ENCODE measurements at places on chromosomes 12 and 14.

DNA sequence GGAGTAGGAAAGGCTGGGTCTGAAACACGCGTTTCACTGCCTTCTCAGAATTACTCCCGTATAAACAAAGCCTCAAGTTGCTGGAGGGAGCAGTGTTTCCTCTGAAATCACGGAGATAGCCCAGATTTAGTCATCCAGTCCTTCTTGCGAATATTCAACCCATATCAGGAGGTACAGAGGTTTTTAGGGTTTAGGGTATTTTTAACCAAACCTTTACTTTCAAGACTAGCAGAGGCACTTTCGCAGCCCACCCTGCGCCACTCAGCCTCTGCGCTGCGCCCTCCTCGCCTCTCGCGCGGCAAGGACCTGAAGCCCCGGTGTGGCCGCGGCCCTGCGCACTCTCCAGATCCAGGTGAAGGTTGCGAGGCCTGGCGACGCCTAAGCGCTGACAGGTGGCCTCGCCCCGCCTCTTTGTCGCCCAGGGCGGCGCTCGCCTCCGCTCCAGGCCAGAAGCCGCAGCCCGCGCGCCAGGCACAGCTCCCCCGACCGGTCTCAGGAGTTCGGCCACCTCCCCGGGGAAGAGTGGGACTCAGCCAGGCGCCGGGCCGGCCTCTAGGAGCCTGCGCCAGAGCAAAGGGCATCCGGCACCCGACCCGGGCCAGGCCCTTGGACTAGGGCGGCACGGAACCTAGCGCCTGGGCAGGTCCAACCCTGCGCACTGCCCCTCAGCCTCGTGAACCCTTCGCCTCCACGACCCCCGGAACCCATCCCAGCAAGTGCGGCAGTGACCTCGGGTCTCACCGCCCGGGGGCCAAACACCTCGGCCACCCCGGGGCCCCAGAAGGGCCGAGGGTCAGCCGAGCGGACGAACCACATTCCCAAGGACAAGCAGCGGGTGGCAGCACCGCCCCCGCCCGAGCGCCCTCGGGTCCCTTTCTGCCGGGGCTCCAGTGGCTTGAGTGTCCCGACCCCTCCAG lies 1.8 kb upstream of the SAMD4A start:
- peak; percentile 63 for DNase-seq

- DNase-seq = no peak
Observed at GRCh38 chr12:105742567-105742874, 396.2 kb downstream of the NUAK1 start.

DNA sequence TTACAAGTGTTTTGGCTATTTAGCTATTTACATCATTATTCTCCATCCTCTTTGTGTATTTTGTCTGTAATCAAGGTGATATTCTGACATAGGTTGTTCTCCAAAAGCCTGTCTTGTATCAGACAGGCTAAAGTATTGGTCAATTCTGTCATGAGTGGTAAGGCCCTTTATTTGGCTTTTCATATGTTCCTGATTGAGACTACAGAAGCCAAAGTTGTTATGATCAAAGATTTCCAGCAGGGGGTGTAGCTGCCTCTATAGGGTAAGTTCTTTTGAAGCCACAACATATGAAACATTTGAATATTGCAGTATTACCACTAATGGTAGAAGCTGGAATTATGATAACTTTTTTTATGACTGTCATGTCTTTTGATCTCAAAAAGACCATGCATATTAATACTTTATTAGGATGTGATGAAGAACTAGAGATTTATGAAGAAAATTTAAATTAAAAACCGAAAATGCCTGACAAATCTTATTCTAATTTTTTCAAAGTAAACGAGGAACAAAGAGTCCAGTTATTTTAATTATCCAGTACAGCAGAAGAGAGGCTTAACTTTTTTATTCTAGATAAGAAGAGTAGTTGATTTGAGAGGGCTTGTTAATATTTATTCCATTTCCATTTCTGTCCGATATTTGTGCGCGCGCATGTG lies 3.4 kb upstream of the ARHGAP5 start:
- DNase-seq = peak; percentile 87

GRCh38 chr12:89497467-89497866 lies 27.1 kb downstream of the GALNT4 start:
- DNase-seq = no peak

GRCh38 chr12:115155665-115156645 lies 472.0 kb upstream of the TBX3 start:
- DNase-seq = no peak

DNA sequence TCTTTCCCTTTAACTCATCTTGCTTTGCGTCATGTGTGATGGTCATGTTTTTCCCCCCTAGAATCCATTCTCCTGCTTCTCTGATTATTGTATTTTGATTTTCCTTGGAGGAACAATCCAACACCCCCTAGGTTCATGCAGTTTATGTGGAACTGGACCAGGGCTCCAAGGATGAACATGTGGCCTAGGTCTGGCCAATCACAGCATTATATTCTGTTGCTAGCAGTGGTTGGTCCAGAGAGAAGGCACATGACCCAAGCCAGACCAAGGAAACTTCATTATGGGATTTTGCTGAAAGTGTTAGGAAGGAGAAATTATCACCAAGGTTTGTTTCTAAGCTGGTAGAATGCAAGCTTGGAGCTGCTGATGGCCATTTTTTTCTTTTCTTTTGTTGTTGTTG lies 6.9 kb upstream of the PPTC7 start:
- no peak for DNase-seq

- DNase-seq = no peak
Observed at GRCh38 chr14:38079886-38080285, 127.8 kb upstream of the SSTR1 start.

GRCh38 chr12:53660041-53660440 lies 15.8 kb downstream of the ATP5MC2 start:
- DNase-seq = no peak

- DNase-seq = no peak
Observed at GRCh38 chr14:104787736-104788135, 7.8 kb downstream of the AKT1 start.

- DNase-seq = no peak
Observed at GRCh38 chr12:19856389-19856788, 417.1 kb downstream of the AEBP2 start.

- no peak for DNase-seq
Observed at GRCh38 chr12:67772267-67773169, 124.0 kb downstream of the DYRK2 start.

DNA sequence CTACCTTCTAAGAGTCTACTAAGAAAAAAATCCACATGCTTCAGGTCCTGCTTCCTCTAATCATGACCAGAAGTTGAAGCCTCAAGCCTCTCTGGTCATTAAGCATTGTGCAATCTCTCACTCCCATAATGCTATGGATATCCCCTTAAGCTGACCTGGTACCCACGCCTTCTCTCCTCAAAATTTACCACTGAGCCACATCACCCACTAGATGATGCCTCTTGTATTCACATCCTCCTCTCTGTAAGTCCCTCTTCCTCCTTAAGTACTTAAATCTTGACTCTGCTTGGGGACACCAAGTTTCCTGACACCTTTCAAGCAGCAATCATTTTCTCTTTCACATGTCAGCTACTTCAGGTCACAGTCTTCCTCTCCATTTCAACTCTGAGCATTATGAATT lies 9.8 kb downstream of the GALNT4 start:
- DNase-seq = no peak

GRCh38 chr12:114943601-114944000 lies 259.6 kb upstream of the TBX3 start:
- no peak for DNase-seq

DNA sequence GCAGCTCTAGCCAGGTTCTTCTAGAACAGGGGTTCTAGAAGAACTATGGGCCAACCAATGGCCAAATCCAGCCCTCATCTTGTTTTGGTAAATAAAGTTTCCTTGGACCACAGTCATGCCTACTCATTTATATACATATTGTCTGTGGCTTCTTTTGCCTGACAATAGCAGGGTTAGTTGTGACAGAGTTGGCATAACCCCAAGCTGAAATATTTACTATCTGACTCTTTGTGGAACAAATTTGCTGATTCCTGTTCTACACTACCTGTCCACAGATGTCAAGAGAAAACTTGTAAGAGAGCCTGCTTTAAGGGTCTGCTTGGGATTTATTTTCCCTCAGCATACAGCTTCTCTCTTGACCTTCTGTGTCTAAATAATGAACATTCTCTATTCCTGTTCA lies 289.0 kb downstream of the KSR2 start:
- no peak for DNase-seq

DNA sequence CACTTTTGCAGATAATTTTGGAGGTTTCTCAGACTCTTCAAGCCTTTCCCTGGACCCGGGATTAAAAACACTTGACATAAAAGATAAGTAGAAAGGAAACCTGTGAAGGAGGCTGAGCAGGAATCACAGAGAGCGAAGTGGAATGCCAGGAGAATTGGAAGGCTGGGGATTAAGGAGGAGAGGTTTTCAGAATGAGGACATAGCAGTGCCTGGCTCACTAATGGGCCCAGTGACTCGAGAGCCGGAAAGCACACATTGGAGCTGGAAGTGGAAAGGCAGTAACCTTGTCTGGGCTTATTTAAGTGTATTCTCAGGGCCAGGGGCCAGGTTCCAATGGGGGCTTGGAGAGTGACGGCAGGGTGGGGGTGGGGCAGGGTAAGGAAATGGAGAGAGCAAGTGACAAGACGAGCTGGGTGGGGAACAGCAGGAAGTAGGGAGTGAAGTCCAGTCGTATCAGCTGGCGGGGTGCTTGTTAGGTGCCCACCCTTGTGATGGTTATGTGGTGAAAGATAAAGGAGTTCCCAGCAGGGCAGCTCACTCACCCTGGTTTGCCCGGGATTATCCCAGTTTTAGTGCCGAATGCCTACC lies 13.1 kb downstream of the EVL start:
- DNase-seq = no peak

DNA sequence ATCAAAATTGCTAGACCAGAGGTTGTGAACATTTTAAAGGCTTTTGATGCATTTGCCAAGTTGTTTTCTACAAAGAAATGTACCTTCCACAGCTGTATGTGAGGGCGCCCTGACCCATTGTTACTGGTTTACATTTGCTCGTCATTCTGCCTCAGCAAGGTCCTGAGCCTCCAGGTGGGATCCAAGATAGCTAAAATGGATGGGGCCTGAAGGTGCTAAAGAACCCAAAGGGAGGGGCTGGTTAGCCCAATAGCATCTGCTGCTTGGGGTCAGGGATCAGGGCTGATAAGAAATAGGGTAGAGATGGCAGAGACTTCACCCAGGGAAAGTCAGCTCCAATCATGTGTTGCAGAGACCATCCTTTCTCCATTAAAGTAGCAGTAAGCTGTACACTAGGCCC lies 43.1 kb downstream of the GALNT16 start:
- no peak for DNase-seq

GRCh38 chr14:93100100-93100499 lies 15.6 kb downstream of the ITPK1 start:
- DNase-seq = no peak

DNA sequence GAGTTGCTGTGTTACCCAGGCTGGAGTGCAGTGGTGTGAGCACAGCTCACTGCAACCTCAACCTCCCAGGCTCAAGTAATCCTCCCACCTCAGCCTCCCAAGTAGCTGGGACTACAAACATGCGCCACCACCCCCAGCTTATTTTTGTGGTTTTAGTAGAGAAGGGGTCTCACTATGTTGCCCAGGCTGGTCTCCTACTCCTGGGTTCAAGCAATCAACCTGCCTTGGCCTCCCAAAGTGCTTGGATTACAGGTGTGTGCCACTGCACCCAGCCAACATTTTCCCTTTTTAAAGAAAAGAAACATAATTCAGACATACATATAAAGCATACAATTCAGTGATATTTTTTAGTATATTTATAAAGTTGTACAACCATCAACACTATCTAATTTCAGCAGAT lies 44.4 kb downstream of the RESF1 start:
- no peak for DNase-seq

DNA sequence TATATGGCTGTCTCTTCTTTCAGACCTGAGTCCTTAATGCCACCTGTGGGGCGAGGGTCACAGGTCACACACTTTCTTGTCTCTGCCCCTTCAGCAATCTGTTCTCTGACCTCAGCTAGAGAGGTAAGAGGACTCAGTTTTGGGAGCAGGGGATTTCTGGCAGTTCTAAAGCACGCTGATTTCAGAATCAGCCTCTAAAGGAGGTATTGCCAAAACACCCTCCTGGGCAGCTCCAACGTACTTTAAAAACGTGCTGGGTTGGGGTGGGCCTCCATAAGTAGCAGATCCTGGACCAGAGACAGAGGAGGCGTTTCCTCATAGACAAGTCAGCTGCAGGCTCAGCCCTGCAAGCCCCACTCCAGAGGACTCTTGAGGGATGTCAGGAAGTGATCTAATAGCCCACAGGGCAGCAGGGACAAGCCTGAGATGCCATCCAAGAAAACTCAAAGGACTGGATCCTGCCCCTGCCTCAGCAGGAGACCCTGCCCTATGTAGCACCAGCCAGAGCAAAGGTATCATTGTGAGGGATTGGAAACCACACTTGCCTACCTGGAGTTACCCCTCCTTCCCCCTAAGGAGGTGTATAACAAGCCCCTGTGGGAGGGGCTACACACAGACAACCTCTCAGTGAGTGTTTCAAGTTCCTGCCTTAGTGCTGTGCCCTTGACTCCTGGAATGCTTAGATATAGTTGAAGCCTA lies 8.5 kb downstream of the CTDSP2 start:
- DNase-seq = no peak

GRCh38 chr12:57614178-57614947 lies 3.1 kb downstream of the ARHGEF25 start:
- DNase-seq = peak; percentile 10

- no peak for DNase-seq
Observed at GRCh38 chr12:105922670-105923102, 216.1 kb downstream of the NUAK1 start.

DNA sequence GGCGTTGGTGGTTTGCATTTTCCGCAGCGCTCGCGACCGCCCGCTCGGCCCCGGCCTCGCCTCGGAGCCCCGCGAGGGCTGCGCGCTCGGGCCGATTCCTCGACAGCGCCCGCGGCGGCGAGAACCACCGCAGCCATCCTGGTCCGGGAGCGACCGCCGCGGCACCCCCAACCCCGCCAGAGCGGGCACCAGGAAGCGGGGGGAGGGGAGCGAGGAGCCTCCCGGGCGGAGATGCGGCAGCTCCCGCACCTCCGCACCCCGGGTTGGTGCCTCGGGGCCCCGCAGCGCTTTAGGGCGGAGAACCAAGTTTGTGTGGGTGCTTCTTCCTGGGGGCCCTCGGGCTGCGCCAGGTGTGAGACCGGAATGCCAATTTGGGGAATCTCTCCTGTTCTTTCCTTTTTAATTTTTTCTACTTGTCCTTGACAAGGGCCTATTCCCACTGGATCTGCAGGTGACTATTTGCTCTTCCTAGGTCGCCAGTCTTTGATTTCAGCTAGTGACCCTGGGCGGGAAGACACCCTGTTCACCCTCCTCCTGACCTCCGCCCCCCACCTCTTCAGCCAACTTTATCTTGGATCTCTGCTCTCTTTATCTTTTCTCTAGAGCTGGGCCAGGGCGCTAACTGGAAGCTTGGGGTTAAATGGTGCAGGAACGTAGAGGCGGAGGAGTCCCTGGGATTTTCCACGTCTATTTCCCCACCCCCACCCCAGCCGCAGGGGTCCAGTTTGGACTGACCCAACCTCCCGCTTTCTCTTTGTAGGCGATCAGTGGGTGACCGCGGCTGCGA lies at the start of gene SOCS2:
SOCS2 (plus strand) TSS at position 751 of the 787 bp plus-strand sequence. CDS start 223 bp downstream, outside the sequence.
- DNase-seq = no peak

GRCh38 chr12:40980427-40980961 lies 207.6 kb upstream of the PDZRN4 start:
- DNase-seq = no peak
